CD4-positive, alpha-beta T cell treated with Interleukin-17A for 4 hours (primary cell): ENCODE measurements at places on chromosomes 7 and 10.
A peak's percentile ranks its signal among the peaks of the same experiment; 100 is the strongest.

GRCh38 chr10:126042906-126043305, 146.5 kb downstream of the FANK1 start:
- DNase-seq, result peak; percentile 7

DNA sequence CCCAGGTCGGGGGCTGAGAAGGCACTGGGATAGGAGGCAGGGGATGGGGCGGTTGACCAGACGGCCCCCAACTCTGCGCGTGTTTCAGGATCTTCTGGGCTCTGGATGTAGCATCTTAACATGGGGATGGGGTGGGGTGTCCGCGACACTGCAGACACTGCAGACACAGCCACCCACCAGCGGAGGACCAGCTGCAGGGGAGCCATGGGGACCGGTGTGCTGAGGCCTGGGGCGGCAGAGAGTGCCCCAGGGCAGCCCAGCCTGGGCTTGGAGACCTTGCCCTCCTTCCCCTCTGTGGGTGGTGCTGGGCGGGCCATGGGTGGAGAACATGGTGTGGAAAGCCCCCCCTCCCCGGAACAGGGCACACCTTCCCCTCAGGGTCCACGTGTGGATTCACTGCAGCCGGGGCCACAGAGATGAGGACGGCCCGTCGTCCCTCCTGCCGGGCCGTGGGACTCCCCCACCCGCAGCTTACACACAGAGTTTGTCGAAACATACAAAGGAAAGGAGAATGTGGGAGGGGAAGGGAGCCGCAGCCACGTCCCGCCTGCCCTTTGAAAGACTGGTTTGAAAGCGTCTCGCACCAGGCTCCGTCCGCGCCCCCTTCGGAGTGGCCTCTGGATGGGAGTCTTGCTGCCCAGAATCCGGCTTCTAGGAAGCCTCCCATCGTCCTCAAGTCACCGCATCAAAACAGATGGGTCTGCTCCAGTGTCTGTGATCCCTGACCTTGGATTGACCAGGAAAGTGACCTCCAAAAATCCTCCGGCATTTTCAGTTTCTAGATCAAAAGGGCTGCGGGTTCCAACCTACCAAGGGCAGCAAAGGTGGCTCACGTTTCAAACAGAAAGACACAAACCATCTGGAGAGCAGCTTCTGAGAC, 91.5 kb upstream of the TCERG1L start:
- no peak for DNase-seq

DNA sequence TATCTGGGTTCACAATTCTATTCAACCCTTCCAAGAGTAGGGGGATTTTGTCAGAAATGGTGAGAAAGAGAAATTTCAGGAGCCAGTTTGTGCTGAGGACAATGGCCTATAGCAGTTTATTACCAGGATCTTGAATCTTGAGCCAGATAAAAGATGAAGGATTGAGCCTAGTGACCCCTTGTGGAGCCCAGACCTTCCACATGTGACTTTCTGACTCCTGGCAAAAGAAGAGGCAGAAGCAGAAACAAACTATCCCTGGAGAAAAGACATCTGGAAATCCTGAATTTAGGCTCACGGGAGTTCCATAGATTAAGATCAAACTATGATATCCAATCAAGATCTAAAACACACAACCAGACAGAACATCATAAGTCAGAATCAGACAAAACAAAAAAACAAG, 60.9 kb upstream of the CHRM2 start:
- DNase-seq, result no peak

- DNase-seq, result no peak
Observed at GRCh38 chr10:1646332-1646731, 91.0 kb downstream of the ADARB2 start.

- DNase-seq, result no peak
Observed at GRCh38 chr7:22438994-22439393, 61.0 kb downstream of the STEAP1B start.

DNA sequence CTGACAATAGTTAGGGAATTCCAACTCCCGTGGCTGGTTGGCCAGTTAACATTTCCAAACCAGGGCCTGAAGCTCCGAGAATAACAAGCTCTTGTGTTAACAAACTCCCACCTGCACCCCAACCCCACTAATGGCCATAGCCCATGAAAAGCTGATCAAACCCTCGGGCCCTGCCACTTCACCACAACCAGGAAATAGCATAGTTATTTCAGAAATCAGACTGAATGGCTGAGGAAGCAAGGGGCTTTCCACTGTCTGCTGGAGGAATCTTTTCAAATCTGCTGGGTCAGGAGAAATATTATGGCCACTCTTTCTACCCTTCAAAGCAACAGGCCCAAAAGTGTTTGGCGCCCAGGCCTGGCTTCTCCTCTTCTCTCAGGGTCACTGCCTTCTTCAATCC, 145.6 kb downstream of the GLCCI1 start:
- peak; percentile 23 for DNase-seq

DNA sequence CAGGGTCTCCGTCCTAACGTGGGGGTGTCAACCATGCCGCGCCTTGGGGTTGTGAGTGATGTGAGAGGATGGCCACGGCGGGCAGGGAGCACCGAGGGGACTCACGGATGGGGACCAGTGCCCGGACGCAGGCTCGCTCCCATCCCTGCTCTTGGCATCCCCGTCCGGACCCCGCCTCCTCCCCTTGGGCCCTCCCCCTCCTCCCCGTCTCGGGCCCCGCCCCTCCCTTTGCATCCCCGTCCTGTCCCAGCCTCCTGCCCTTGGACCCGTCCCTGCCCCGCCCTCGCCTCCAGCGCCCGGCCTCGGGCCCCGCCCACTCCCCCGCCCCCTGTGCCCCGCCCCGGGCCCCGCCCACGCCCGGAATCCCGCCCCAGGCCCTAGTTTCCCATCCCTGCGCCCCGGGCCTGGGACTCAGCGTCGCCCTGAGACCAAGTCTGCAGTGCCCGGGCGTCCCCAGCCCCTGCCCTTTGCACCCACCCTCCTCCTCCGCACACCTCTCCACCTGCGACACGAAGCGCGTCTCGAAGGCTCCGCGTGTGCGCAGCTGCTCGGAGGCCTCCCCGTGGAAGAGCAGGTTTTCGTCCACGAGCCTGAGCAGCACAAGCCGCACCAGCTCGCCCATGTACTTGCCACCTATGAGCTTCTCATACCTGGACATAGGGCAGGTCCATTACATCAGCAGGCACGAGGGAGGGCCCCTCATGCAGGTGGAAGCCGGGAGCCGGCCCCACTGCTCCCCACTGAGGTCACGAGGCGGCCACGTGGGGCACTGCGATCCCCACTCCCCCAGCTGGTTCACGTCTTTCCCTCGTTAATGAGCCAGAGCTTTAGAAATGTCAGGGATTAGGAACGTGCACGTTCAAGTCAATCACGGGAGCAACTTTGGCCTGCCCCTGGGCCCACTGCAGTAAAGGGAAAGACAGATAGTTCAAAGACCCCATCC, 5.1 kb upstream of the MYL7 start:
- peak; percentile 85 for DNase-seq

DNA sequence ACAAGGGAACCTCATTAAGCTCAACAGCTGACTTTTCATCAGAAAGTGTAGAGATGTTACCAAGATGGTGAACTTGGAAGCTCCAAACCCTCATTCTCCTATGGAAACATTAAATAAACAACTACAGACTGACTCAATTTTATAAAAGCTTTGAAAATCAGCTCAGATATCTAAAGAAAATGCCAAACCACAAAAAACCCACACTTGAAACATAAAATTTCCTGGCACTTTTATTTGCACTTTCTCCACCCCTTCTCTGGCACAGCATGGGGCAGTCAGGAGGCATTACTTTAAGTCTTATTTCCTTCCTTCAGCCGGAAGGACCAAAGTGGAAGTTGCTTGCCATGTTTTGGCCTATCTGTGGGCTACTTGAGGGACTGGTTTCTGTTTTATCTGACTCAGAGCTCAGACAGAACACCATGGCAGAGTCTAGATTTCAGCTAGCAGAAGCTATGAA, 114.7 kb downstream of the ODAD2 start:
- no peak for DNase-seq

GRCh38 chr10:102627736-102628293, 16.5 kb upstream of the TRIM8 start:
- no peak for DNase-seq

- DNase-seq, result no peak
Observed at GRCh38 chr10:44627591-44628354, 242.9 kb upstream of the CXCL12 start.

DNA sequence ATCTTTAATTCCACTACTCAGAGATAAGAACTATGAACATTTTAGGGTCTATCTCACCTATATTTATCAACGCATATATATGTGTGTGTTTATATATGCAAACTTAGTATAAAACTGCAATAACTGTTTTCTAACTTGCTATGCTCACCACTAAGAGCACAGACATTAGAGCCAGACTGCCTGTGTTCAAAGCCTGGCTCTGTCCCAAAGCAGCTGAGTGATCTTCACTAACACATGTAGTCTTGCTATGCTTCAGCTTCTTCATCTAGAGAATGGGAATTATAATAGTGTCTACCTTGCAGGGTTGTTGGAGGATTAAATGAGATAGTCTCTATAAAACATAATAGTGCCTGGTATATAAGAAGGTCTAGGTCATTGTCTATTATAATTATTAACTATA, 165.5 kb downstream of the MAGI2 start:
- DNase-seq, result no peak

- DNase-seq, result no peak
Observed at GRCh38 chr10:17256051-17256450, 28.0 kb downstream of the VIM start.

- no peak for DNase-seq
Observed at GRCh38 chr7:26329520-26330255, 38.0 kb downstream of the SNX10 start.

DNA sequence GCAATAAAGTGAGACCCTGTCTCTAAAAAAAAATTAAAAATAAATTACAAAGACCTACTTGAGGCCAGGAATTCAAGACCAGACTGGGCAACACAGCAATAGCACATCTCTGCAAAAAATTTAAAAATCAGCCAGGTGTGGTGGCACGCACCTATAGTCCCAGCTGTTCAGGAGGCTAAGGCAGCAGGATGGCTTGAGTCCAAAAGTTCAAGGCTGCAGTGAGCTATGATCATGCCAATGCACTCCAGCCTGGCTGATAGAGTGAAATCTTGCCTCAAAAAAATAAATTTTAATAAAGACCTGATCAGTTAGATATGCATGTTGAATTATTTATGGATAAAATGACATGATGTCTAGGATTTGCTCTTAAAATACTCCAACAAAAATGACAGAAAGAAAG, 34.9 kb downstream of the P4HA1 start:
- no peak for DNase-seq

DNA sequence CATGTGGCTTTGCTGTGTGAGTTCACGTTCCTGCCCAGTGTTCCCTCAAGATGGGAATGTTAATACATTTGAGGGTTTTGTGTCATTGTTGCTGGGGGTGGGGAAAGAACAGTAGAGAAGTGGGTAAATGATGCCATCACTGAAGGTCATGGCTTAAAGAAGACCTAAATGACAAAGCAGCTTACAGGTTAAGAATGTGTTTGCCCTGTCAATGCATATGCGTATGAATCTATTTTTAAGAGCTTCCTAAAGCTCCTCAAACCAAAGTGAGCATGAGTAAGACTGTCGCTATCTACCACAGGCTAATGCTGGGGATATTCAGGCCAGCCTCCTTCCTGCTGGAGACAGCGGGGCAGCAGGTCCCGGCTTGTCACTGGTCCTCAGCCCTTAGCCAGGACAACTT, 162.9 kb downstream of the CREB5 start:
- no peak for DNase-seq

DNA sequence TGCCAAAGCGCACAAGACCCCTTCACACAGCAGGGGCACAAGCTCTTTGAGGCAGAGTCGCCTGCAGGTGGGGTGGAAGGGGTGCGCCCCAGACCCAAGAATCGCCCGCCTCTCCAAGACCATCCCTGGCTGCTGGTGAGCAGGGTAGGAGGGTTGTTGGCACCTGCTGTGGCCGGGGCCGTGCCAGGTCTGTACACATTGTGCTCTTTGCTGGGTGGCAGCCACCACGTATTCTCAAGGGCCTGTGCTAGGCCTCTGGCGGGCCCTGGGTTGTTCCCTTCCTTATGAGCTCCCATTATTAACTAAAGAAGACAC, 84.4 kb downstream of the LHPP start:
- DNase-seq, result no peak

DNA sequence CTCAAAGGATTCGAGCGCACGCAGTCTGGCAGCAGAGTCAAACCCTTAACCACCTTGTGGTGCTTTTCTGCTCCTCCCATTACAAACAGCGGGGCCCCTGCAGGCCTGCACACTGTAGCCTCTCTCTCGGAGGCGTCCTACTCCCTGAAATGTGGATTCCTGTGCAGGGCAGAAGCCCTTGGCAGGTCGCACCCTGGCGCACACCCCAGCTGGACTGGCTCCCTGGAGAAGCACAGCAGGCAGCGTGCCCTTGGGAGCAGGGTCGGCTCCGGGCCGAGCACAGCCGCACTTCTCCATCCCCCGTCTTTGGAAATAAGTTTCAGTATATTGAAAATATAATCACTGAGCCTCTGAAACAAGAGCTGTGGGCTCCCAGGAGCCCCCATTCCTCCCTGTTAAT, 144.1 kb downstream of the C10orf105 start:
- DNase-seq, result no peak

DNA sequence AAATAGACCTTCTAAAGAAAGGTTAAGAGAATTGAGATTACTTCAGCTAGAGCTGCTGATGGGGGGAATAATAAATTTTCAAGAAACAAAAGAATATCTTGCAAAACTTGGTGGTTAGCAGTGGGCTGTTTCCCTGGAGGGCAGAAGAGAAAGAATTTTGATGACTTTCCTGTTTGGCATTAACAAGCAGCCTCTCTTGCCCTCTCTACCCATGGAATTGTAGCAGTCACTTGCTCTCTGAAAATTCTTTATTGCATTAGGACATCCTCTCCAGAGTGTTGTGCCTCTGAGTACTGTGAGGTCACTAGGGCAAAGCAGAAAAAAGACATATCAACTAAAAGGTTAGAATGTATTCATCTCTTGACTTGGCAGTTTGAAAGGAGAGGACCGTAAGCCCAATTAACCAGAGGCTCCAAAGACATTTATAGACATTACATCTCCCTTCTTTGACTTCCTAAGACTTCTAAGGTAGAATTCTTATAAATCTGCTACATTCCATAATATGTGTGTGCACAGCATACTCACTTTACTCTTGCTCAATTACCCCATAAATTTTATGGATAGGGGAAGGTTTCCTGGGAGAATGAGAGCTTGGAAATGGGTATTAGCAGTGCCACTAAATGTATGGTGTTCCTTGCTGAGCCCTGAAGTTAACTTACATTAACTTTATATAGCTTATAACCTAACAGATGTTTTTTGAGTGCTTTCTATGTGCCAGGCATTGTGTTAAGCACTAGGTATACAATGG, 215.3 kb downstream of the KIF20B start:
- no peak for DNase-seq

GRCh38 chr10:17873946-17874345, 64.8 kb downstream of the MRC1 start:
- no peak for DNase-seq

DNA sequence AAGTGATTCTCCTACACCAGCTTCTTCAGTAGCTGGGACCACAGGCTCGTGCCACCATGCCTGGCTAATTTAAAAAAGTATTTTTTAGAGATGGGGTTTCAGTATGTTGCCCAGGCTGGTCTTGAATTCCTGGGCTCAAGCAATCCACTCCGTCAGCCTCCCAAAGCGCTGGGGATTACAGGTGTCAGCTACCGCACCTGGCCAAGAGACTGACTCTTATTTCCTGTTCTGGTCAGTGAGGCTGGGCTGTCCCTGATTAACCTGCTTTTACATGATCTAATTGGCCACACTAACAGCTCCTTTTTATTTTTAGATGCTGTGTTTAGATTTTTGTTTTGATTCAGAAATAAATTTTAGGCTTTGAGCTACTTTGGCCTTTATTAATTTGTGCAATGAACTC, 203.9 kb downstream of the NXPH1 start:
- DNase-seq, result no peak
